ENCODE measurements at places on chromosomes 12 and 14.

DNA sequence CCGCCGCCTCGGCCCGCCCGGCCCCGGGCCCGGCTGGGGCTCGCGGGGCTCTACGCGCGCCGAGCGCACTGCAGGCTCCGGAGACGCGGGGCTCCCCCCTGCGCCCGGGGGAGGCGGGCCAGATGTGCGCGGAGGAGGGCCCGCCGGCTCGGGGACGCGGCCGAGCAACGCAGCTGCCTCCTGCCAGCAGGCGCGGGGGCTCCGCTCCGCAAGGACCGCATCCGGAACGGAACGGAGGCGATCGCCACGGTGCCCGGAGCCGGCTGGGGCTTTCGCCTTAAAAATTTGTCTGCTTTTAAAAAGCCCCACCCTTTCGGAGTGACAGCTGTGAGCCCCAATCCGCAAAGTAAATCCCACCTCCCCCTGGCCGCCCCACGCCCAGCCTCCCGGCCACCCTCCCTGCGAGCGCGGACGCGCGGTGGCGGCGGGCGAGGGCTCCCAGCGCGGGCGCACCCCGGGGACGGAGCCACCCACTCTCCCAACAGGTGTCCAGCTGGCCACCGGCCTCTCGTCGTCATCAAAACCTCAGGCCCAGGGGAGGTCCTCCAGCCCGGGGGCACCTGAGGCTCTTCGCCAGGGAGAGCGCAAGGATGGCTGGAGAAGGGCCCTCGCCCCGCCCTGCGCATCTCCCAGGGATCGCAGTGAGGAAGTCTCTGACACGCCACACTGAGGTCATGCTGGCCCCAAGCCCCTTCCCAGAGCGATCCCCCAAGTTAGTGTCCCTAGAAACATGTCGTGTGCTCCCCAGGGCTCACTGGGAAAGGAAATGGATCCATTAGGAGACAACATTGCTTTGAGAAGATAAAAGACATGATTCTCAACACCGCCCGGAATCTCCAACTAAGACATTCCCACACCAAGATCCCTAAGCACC lies at the start of gene TMEM132D:
Gene TMEM132D (minus strand): TSS at position 70 of the 874 bp plus-strand sequence.
- no peak for DNase-seq

GRCh38 chr14:21642683-21643082 lies 7.9 kb upstream of the OR10G2 start:
- DNase-seq = no peak

DNA sequence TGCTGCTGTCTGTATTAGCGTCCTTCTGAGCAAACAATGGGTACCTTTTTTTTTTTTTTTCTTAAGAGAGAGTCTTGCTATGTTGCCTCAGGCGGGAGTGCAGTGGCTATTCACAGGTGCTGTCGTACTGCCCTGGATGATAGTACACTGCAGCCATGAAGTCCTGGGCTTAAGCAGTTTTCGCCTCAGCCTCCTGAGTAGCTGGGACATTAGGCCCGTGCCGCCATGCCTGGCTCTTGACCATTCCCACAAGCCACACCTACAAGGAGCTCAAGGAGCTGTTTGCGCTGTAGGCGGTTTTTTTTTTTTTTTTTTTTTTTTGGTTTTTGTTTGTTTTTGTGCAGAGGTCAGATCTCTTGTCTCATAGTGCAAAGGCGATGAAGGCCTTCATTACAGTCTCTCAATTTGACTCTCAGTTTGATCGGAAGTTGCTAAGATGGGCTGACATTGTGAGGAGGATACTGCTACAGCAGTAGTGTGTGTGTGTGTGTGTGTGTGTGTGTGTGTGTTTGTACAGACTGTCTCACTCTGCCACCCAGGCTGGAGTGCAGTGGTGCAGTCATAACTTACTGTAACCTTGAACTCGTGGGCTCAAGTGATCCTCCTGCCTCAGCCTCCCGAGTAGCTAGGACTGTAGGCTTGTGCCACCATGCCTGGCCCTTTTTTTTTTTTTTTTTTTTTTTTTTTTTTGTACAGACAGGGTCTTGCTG lies 34.2 kb downstream of the TRAF3 start:
- DNase-seq = no peak

- DNase-seq = no peak
Measured at GRCh38 chr14:64772397-64772950, 68.2 kb downstream of the PLEKHG3 start.

DNA sequence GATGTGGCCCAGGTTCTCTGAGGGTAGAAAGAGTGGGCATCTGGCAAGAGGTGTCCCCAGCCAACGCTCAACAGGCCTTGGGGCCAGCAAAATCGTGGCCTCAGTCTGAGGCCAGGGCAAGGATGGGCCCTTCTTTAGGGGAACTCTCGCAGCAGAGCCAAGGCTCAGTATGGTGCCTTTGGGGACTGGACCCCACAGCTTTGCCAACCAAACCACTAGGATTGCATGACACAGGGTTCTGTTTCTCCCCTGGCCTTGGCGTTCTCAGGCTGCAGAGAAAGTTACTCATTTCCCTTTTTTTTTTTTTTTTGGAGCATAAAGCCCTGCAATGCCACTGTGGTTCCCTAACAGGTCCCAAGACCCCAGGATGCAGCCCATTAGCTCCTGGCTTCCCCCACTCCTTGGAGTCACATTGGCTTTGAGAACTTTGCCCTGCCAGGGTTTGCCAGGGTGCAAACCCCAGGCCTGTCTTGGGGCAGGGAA lies 100.6 kb downstream of the LGMN start:
- no peak for DNase-seq

- DNase-seq = no peak
Measured at GRCh38 chr14:24607081-24607480, 2.4 kb downstream of the GZMH start.

- DNase-seq = no peak
Measured at GRCh38 chr12:64739778-64740177, 19.4 kb downstream of the GNS start.

DNA sequence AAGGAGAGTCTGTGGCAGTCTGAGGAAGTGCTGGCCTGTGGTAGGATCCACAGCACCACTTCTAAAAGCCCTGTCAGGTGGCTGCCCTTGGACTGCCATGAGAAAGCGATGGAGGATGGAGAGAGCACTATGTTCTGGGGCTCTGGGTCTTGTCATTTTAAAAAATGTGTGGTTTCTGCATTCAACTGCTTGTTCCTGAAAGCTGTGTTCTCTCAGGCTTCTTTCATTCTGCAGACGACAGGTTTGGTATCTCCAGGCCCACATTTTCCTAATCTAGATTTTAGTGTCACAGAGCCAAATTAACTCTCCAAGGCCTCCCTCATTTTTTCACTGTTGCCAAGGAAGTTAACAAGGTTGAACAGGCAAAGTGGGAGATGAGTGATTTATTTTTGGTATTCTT lies 10.5 kb downstream of the OVCH1 start:
- no peak for DNase-seq

GRCh38 chr12:19045426-19045825 lies 84.1 kb upstream of the PLEKHA5 start:
- DNase-seq = no peak

- DNase-seq = no peak
Measured at GRCh38 chr12:47422611-47423010, 283.2 kb downstream of the RPAP3 start.

GRCh38 chr12:123948401-123948795 lies 24.2 kb downstream of the CCDC92 start:
- no peak for DNase-seq

GRCh38 chr14:23942587-23942986 lies 11.0 kb upstream of the DHRS4 start:
- DNase-seq = no peak

DNA sequence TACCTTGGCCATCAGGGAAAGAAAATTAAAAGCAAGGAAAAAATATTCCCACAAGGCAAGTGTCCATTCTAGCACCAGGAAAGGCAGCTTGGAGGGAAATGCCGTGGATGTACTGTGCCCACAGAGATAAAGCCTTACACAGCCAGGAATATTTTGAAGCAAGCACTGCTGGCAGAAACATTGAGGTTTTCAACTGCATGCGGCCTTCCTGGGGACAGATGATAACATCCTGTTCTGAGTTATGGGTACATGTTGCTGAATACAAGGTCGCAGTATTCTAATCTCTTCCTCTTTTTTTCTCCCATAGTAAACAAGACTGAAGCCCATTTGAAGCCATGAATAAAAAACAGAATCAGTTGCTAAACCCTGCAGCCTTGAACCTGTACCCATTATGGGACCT lies 197.1 kb downstream of the BTG1 start:
- DNase-seq = no peak

- no peak for DNase-seq
Measured at GRCh38 chr12:26112703-26113147, 12.1 kb downstream of the BHLHE41 start.
